Stimulated activated CD8-positive, alpha-beta memory T cell treated with anti-CD3 and anti-CD28 coated beads, Interleukin-4, amount 100 ng/mL, for 1 hour (primary cell): ENCODE measurements at places on chromosomes 5 and 9.

DNA sequence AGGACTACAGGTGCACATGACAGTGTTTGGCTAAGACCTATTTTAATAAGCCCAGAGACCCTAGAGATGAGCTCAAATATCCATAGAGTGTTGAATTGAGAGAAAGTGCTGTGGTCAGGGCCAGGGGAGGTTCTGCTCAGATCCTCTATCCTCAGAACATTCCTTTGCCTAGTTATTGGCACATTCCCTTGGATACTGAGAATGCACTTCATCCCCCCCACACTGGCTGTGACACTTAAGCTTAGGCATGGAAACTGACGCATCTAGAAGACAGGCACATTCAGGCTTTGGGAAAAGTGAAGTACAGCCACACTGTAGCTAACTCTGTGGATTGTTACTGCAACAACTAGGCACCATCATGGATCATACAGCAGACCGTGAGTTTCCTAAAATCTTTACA, 27.1 kb upstream of the RASGRF2 start:
- no peak for DNase-seq

- DNase-seq: no peak
Observed at GRCh38 chr5:78511121-78511906, 137.3 kb downstream of the LHFPL2 start.

GRCh38 chr9:27421577-27421976, 102.5 kb upstream of the IFNK start:
- DNase-seq: no peak

GRCh38 chr5:35316611-35317274, 86.5 kb upstream of the PRLR start:
- no peak for DNase-seq

DNA sequence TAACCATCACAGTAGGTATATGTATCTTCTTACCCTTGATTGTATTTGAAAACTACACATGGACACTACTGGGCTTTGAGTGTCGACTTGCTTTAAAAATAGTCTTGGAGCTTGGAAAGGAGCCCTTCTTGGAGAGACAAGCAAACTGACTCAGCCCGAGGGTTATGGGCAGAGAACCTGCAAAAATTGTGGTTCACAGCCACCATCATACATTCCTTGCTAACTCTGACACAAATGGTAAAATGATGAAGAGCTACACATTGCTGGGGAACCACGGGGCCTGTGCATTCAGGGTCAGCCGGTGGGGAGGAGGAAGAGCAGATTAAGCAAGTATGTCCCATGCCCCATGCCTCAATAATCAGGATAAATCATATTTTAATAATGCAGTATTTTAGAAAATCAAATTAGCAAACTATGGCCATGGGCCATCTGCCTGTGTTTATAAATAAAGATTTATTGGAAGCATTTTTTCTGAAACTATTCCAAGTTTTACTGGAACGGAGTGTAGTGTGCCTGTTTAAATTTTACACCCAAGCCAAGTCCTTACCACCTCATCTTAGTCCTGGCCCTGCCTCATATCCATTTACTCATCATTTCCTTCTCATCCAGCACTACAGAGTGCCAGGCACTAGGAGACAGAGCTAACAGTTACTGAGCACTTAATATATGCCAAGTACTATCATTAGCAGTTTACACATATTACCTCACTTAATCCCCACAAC, 195.7 kb downstream of the PALM2AKAP2 start:
- DNase-seq: no peak

DNA sequence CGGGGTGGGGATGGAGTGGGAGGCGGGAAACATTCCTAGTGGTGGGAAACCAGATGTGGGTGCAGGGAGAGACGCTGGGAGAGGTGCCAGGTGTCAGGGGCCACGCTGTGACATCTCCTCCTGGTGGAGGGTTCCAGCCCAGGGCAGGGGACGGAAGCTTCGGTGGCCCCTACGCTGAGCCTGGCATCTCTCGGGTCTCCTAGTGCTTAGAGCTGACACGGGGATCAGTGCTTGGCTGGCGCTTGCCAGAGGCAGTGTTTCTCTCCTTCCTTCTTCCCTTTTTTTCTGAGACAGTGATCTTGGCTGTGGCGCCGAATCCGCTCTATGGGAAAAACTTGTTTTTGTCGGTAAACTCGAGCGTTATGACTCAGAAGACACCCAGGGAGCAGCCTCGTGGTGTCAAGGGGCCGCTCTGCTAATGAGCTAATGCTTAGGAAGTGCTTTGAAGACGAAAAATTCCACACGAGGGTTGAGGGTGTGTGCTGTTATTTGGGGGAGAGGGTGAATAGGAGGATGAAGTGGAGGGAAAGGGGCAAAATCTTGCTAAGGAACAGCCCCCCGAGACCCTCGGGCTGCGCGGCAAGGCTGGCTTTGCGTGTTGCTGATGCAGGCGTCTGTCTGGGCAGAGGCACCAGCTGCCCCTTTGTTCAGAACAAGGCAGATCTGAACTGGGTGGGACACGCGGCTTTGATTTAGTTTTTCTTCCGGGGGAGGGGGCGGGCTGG, 20.4 kb upstream of the IER5L start:
- no peak for DNase-seq

DNA sequence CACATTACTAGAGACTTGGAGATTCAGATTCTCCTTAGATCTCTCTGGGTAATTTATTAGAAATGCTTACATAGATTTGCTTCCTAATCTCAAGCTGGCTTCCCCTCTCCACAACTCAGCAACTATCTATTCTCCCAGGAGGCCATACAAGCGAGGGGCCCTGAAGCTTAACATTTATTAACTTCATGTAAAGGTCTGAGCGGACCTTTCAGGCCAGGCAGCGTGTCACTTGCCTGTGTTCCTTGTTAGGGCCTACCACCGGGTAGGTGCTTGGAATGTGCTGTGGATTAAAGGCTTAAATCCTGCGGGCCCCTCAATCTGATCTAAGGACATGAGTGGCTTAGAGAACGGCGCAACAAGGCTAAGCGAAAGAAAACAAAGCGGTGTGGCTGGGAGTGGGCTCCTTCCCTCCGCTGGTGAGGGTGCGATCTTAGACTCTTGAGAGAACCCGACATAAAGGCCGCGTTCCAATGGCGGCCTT, 712 bp upstream of the HSPA4 start:
- DNase-seq: no peak

DNA sequence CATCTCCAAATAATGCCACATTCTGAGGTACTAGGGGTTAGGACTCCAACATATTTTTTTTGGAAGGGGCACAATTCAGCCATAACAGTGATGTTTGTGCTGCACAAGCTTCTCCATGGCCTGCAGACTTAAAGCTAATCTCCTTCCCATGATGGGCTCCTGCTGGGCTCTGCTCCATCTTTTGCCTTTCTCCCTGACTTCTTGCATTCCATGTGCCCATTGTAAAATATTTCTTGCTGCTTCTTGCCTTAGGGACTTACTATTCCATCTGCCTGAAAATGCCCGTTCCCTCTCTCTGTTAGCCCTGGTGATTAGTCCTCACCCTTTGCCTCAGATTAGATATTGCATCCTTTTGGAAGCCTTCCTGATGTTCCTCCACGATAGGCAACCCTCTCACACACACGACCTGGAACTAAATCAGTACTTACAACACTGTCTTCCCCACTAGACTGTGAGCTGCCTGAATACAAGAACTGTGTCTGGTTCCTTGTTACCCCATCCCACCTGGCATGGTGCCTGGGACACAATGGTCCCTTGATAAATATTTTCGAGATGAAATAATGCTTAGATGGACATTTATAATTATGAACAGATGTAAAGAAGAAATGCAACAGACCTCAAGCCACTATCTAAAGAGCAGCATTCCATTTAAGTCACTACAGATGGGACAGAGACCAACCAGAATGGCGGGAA, 33.5 kb downstream of the OR1J1 start:
- no peak for DNase-seq

DNA sequence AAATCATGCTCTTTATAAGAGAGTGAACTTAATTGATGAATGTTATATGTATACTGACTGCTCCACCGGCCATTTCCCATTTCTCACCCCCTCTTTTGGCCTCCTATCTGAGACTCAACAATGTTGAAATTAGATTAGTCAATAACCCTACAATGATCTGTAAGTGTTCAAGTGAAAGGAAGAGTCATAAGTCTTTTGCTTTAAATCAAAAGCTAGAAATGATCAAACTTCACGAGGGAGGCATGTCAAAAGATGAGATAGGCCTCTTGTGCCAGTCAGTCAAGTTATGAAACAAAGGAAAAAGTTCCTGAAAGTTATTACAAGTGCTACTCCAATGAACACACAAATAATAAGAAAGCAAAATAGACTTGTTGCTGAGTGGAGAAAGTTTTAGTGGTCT, 83.1 kb downstream of the NLN start:
- no peak for DNase-seq

DNA sequence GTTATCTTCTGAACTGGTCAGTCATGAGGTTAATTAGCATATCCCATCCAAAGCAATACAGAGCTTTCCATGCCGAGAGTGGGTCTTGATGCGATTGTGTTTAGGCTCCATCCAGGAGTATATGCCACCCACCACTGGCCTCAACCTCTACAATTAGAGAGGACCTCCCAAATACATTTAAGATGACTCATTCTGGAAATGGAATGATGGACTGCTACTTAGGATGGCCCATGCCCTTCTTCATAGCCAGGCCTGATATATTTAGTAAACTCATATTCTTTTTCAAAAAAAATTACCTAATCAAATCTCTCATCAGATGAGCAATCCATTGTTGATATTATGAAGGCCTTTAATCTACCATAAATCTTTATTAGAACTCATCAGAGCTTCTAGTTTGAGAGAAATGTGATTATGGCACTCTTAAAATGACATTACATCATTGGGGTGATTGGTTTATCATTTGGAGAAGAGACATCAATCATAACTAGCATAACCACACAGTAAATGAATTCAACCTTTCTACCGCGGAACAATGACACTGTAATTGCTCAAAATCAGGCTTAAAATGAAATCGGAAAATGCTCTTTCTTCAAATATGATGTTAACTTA, 414.2 kb upstream of the WWC1 start:
- DNase-seq: no peak

DNA sequence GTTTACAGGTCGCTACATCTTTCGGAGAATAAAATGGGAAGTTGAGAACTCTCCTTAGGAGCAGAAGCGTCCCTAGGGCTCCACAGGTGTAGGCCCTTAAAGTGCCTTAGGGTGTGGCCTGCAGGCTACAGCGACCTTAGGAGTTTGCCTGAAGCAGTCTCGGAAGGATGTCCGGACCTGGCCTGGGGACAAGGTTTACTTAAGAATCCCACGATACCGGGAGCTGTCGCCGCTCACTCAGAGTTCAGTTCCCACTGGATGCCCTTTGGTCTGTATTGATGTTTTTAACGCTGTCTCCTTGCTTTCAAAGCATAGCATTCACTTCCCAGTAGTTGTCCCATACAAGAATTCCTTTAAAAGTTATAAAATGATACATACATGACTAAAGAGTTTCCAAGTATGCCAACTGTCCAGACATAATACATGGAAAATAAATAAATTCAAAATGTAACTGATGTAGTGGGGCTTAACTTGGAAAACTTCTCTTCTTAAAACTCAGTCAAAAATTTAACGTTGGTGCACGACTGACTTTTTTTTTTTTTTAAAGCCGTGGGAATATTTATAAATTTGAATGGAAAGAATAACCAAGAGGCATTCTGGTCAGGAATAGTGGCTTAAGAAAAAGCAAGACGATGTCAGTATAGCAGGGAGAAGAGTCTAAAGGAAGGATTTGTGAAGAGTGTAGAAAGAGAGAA, 848 bp downstream of the RAD50 start:
- no peak for DNase-seq

DNA sequence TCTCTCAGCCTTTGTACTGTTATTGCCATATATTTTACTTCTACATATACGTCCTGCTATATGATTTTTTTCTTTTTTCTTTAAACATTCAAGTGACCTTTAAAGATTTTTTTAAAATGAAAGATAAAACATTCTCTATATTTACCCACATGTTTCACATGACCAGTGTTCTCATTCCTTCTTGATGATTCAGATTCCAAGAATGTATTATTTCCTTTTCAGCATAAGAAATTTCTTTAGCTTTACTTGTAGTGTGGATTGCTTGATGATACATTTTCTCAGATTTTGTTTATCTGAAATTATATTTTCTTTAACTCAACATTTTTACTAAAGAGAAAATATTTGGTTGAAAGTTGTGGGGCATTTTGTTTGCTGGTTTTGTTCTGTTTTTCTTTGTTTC, 792.1 kb downstream of the BRINP1 start:
- no peak for DNase-seq

GRCh38 chr5:35458824-35459207, 158.8 kb upstream of the SPEF2 start:
- no peak for DNase-seq

GRCh38 chr9:130193103-130193502, 20.9 kb downstream of the NCS1 start:
- no peak for DNase-seq

DNA sequence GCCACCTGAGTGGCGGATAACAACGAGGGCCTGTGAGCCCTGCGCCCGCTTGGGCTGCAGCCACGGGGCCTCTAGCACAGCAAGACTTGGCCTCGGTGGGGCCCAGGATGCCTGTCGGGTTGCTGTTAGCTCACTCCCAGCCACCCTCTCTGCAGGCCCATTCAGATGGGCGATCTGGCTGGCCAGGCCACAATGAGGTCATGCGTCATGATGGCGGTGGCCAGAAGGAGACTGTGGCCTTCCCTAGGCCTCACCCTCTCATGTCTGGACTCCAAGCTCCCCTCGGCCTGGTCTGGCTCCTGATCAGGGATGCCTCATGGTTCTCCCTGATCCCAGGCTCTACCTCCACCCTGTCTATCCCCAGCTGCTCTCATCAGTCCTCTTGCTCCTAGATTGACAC, 19.0 kb upstream of the TCOF1 start:
- DNase-seq: no peak

DNA sequence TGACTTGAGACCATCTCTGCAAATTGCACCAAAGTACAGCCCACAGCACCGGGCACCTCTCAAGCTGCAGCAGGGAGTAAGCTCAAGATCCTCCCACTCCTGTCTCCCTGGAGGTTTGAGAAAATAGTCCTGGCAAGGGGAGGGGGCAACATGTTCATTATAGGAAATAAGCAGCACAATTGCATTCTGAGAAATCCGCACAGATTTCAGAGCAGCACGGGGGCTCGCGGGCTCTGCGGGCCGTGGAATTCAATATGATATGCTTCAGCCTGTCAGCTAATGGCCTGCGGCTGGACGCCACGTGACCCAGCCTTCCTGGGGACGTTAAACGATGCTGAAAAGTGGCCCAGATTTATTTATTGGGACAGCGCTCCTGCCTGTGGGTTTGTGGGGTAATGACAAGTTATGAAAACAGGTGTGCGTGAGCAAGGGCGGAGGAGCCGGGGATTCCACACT, 156.4 kb downstream of the DAB2IP start:
- DNase-seq: no peak

GRCh38 chr5:158007336-158007735, 148.4 kb upstream of the CLINT1 start:
- no peak for DNase-seq

- no peak for DNase-seq
Observed at GRCh38 chr5:108727651-108728565, 19.8 kb upstream of the FER start.

GRCh38 chr9:79877943-79878602, 306.3 kb downstream of the TLE4 start:
- no peak for DNase-seq

GRCh38 chr5:157148734-157149615, 6.3 kb upstream of the MED7 start:
- peak; percentile 68 for DNase-seq
